ENCODE measurements at places on chromosomes 16 and 17. TPM values are rescaled to one million over a fixed set of nuclear protein-coding genes. Genes with fewer than 3 reads are reported as not detected.

The HSD17B2 gene
- total RNA-seq = 4.4 TPM

The PAGR1 gene
- 14.2 TPM for total RNA-seq

The MYH2 gene
- total RNA-seq = under 0.01 TPM

The BTBD17 gene
- not detected for total RNA-seq

The ACSM5 gene
- total RNA-seq = not detected

The CA10 gene
- not detected for total RNA-seq

The PRR35 gene
- not detected for total RNA-seq

The LGALS9B gene
- total RNA-seq = not detected

The GPRC5C gene
- 10.7 TPM for total RNA-seq

The KRT16 gene
- total RNA-seq = 0.37 TPM

The PSMC3IP gene
- 2.0 TPM for total RNA-seq

The IGF2BP1 gene
- total RNA-seq = 1.1 TPM

The TP53TG3 gene
- total RNA-seq = not detected

The PNMT gene
- not detected for total RNA-seq

The LRRC75A gene
- 0.83 TPM for total RNA-seq

The HOXB5 gene
- not detected for total RNA-seq

The ZNF764 gene
- total RNA-seq = 2.1 TPM

The AATK gene
- 0.43 TPM for total RNA-seq

The PSME3IP1 gene
- total RNA-seq = 54.6 TPM

The ZNF750 gene
- not detected for total RNA-seq

The ORC6 gene
- total RNA-seq = 1.1 TPM

The NOG gene
- 0.09 TPM for total RNA-seq

The TSPOAP1 gene
- 0.43 TPM for total RNA-seq

The MT4 gene
- total RNA-seq = not detected

The CDRT15L2 gene
- total RNA-seq = not detected

The TRPV3 gene
- 1.4 TPM for total RNA-seq

The SPATA32 gene
- total RNA-seq = 0.09 TPM

The CD300E gene
- total RNA-seq = not detected

The CFAP97D1 gene
- under 0.01 TPM for total RNA-seq

The UMOD gene
- total RNA-seq = not detected

The KRT12 gene
- total RNA-seq = not detected

The CDC42EP4 gene
- 20.9 TPM for total RNA-seq

The IRF8 gene
- 0.09 TPM for total RNA-seq

The ST6GALNAC1 gene
- not detected for total RNA-seq

The TMEM114 gene
- total RNA-seq = not detected

The DNAH17 gene
- total RNA-seq = not detected

The ABCC11 gene
- under 0.01 TPM for total RNA-seq

The TMEM101 gene
- 93.0 TPM for total RNA-seq

The TMC5 gene
- not detected for total RNA-seq

The ITGAL gene
- total RNA-seq = not detected

The FBXW10B gene
- total RNA-seq = 0.18 TPM

The FNDC8 gene
- not detected for total RNA-seq

The PRSS21 gene
- total RNA-seq = not detected

The C17orf50 gene
- not detected for total RNA-seq

The BCO1 gene
- 0.28 TPM for total RNA-seq

Measured in smooth muscle cell of bladder (primary cell).